Ascending aorta (tissue), 2 donors: ENCODE measurements at places on chromosomes 5 and 9. TPM values are rescaled to one million over a fixed set of nuclear protein-coding genes. Genes with fewer than 3 reads are reported as not detected.

The GPR107 gene
- total RNA-seq = 37.4 TPM

The ST8SIA4 gene
- 15.6 TPM for total RNA-seq

The XRCC4 gene
- total RNA-seq = not detected

The LHX6 gene
- total RNA-seq = 141 TPM

The C9orf153 gene
- not detected for total RNA-seq

The NTRK2 gene
- 23.8 TPM for total RNA-seq

The PCDHGA10 gene
- total RNA-seq = 4.4 TPM

The PAEP gene
- total RNA-seq = not detected

The RGS7BP gene
- 9.2 TPM for total RNA-seq

The GRIN3A gene
- total RNA-seq = not detected

The ADCY2 gene
- total RNA-seq = 0.11 TPM

The SPATA31E1 gene
- not detected for total RNA-seq

The ST6GALNAC6 gene
- total RNA-seq = 172 TPM

The TOR4A gene
- total RNA-seq = 38.3 TPM

The IPPK gene
- total RNA-seq = 28.0 TPM

The TEX48 gene
- not detected for total RNA-seq

The ROPN1L gene
- not detected for total RNA-seq

The PCDH12 gene
- total RNA-seq = 7.2 TPM
